ENCODE measurements at places on chromosomes 6 and 20.
A peak's percentile ranks its signal among the peaks of the same experiment; 100 is the strongest.

DNA sequence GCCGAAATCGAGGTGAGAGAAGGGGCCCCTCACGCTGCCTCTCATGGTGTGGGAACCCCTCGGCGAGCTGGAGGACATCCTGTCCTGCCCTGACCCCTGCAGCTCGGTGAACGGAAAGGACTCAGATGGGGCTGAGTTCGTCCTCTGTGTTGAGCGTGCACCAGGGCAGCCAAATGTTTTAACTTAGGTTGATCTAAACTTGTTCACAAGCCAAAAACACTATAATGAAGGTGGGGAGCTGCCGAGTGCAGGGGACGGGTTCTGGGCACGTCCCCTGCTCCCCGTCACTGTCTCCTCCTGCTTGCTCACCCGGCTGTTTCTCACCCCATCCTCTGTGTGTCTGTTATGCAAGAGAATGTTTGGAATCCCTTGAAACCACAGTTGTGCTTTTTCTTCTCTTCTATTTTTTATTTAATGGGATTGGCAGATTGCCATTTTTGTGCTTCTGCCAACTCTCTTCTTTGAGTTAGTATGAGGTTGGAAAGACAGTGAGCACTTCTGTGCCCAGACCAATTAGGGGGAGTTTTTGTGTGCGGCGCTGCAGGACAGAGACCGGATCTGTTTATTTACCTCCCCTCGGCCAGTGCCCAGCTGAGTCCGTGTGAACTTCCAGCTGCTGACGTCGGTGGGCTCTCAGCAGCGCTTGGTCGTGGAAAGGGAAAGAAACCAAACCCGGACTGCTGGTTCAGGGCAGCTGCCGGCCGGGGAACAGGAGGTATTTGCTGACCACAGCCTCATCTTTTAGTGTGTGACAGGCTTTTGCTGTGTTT lies 158.1 kb downstream of the DTNBP1 start:
- no peak for DNase-seq

DNA sequence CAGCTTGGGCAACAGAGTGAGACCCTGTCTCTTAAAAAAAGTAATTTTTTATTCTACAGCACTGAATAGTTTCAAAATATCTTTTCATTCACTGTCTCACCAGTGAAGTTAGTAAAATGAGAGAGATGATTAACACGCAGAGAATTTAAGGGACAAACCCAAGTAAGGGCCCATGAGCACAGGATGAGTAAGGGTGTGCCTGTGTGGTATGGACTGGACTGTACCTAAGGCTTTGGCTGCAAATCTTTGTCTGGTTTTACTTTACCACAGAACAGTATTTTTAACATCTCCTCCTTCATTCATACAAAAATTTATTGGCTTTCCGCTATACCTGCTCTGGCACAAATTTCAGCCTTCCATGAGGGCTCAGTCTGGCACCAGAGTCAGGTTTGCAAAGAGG lies 433.3 kb downstream of the UTRN start:
- no peak for DNase-seq

DNA sequence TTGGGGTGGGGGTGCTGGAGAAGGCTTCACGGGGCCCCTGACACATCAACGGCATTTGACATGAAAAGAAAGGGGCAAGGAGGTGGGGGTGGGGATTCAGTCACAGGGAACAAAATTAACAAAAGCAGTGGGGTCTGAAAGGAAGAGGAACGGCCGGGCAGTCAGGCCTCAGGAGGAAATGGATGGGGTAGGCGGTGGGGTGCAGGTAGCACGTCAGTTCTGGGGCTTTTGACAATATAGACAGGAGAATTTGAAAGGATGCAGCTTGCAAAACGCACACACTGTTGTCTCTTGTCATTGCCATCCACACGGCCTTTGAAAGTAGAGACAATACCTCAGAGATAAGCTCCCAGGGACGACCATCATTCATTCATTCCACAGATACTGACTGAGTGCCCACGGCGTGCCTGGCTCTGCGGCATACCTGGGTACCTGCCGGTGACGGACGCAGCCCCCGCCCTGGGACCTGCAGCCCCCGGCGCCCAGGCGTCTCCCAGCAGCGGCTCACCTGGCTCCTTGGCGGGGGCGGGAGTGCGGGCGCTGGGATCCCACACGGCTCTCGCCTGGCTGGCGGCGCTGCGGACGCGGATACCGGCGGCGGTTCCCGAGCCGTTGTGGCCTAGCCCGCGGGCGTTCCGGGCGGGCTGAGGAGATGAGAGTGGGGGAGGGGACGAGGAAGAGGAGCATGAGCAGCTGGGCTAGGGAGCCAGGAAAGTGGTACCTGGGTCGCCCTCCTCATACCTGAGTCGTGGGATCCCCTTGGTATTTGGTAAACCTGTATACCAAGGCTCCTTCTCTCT lies at the start of gene SLC26A8:
Gene SLC26A8 (minus strand): TSS at position 646 of the 800 bp plus-strand sequence. CDS start 4,934 bp downstream, outside the sequence.
- DNase-seq: no peak

- DNase-seq: no peak
These were observed 19.3 kb downstream of the JARID2 start for GRCh38 chr6:15264902-15265761.

- DNase-seq: no peak
These were observed 98.5 kb upstream of the SCGN start for GRCh38 chr6:25553502-25553901.

DNA sequence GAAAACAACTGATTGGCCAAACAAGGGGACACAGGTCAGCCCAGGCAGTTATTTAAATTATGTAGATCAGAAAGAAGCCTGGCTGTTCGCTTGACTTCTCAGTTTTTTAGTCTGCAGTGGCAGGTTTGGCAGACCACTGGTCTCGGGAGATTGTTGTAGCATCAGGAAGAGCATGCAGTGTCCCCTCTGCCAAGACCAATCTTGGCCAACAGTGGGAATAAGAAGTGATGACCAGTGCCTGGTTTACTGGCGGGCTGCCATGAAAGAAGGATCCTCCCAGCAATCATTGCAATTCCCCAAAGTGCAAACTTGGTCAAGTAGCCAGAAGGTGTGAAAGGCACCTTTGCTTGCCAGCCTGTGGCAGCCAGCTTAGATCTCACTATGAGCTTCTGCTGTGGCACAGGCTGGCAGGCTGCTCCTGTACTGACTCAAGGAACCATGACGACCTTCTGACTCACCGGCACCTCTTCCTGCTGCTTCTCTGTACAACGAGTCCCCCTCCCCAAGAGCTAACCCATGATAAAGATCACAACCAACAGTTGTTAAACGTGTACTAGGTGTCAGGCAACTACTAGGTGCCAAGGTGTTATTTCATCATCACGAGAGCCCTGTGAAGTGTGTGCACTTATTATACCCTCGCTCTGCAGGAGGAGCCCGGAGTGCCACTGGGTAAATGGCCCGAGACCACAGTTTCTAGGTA lies 76.8 kb upstream of the DUSP22 start:
- peak; percentile 29 for DNase-seq

DNA sequence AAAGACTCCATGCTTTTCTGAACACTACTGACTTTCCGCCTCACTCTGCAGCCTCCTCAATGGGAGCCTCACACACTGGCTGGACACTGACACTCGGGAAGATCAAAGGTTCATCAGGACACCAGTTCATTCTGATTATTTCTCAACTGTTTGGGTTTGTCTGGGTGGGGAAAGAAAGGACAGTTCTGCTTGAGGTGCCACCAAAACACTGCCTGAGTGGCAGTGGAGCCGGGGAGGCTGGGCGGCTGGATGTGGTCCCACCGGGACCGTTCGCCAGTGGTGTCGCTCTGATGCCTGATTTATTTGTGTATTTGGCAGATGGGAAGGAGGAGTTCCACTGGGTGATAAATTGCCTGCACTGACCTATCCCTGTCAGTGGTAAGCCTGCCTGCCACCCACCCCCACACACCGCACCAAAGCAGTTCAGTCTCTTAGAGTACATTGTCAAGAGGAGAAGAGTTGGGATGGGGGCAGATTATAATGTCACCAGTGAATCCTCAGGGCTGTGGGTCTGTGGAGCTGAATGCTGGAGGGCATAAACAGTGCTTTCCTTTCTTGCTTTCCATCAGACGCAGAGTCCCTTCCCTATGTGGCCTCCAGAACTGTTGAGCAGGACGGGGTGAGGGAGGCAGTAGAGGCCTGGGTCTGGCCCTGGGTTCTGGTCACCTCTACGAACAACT lies 49.8 kb downstream of the EDN1 start:
- DNase-seq: no peak

- DNase-seq: no peak
These were observed 155.2 kb downstream of the CEBPB start for GRCh38 chr20:50345712-50346373.

GRCh38 chr6:106220485-106220884 lies 105.1 kb downstream of the ATG5 start:
- no peak for DNase-seq

GRCh38 chr6:128511506-128511905 lies 8.9 kb downstream of the PTPRK start:
- DNase-seq: no peak

DNA sequence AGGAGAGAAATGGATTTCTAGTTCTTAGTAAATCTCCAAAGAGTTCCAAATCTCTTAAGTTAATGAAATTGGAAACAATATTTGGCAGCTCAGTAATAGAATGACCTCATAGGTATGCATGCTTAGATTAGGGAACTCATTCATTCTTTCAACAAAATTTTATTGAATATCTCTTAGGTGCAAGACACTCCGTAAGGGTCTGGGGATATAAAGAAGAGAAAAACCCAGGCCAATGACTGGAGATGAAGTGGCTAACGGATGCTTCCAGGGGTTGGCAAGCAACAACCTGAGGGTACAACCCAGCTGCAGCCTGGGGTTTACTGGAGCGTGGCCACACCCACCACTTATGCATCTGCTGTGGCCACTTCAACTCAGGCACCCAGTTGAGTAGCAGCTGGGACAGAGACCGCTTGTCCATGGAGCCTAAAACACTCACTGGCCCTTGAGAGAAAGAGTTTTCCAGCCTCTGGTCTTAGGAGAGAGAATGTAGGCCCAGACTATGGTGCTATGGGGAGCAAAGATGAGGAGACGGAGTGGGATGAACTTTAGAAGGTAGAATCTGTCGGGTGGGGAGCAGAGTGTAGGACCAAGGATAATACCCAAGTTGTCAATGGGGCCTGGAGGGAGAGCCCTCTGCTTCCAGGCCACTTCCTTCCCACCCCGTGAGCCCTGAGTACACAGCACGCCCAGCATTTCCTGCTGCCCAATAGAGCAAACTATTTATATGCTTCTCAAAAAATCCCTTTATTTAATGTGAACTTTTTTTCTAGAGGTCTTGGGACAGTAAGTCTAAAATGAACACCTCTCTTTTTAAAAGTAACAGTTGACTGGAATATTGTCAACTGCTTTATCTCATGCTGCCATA lies 46.8 kb upstream of the PXDC1 start:
- DNase-seq: no peak

GRCh38 chr20:17872434-17872833 lies 96.2 kb downstream of the SNX5 start:
- no peak for DNase-seq

GRCh38 chr6:107582086-107582485 lies 92.2 kb downstream of the SOBP start:
- DNase-seq: no peak

GRCh38 chr20:63397946-63398450 lies 36.8 kb upstream of the CHRNA4 start:
- no peak for DNase-seq

GRCh38 chr6:24445704-24446103 lies 43.0 kb downstream of the MRS2 start:
- DNase-seq: no peak
